Pulmonary artery endothelial cell (primary cell): ENCODE measurements at places on chromosomes 6 and 20.

DNA sequence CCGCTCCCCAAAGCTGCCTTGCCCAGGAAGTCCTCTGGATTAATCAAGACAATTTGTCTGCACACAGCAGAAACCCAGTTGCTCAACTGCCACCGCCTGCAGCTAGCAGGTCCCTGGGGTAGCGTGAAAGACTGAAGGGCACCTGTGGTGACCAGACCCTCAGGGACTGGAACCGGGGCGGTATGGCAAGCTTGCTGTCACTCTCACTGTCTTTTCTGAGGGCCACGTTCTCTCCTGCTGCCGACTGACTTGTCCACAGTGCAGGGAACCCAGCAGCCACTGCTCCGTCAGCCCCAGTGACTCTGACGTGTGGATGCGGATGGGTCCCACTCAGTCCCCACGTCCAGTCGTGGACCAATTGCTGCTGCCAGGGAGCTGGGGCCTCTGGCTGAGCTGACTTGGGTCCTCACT, 72.8 kb upstream of the PMEPA1 start:
- DNase-seq, result no peak

- DNase-seq, result no peak
Observed at GRCh38 chr6:150510576-150510975, 89.1 kb upstream of the PLEKHG1 start.

DNA sequence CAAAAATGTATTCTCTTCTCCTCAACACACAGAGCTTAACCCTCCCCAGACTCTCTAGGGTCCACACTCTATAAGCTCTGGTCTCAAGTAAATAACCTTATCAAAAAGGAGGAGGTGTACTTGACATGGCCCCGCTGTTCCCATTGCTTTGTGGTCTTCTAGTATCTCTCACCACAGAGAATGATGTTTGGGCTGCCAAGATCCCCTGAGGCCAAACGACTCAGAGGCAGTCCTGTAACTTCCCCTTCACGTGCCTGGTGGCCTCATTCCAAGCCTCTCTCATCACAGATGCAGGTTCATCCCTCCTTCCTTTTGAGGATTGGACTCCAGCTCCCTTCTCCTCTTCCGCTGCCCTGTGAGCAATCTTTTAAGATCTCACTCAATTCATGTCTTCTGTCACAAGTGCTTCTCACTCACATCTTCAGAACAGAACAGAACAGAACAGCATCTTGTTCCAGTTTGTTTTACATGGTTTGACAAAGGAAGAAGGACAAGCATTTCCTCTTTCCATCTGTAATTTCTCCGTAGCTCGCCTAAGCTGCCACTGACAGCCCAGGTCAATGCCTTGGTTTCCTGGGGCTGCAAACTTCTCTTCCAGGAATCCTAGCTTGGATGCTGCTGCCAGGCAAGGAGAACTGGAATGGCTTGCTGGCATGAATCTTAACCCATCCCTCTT, 541.5 kb downstream of the CD83 start:
- no peak for DNase-seq

DNA sequence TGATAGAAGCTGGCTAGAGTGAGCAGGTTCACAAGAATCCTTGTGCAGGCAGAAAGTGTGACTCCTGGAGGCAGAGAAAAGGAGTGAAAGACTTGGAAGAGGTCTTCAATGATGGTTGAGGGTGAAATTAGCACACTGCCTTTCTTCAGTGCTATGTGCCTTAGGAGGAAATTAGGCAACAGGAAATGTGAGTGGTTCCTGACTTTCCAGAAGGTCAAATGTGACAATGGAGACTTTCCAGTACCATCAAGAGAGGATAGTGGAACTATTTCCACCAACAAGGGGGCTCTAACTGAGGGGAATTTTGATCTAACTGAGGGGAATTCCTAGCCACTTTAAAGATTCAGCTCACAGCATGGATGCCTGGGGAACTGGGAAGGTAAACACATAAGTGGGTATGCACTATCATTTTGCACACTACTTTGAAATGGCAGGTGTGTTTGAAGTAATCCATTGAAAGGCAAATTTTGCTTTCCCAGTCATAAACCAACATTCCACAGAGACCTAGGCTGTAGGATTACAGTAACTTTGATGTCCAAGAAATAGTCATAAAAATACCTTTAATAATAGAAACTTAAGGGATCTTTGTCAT, 90.0 kb downstream of the PERP start:
- no peak for DNase-seq

DNA sequence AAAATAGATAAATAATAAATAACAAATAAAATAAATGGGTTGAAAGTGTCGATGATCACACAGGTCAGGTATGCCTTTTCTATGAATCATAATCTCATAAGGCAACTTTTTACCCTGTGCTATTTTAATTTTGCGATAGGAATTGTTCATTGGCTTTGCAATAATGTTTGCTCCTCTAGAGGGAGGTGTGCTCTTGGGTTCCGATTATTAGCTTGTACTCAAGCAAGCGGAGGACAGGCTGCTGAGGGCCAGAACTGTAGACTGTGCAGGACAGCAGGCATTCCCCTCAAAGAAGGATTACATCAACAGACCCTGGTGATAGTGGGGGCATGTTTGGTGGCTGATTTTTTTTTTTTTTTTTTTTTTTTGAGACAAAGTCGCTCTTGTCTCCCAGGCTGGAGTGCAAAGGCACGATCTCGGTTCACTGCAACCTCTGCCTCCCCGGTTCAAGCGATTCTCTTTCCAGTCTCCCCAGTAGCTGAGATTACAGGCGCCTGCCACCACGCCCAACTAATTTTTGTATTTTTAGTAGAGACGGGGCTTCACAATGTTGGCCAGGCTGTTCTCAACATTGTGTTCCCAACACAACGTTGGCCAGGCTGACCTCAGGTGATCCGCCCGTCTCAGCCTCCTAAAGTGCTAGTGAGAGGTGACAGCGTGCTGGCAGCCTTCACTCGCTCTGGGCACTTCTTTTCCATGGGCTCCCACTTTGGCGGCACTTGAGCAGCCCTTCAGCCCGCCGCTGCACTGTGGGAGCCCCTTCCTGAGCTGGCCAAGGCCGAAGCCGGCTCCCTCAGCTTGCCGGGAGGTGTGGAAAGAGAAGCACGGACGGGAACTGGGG, 35.6 kb downstream of the RIOK1 start:
- DNase-seq, result no peak

GRCh38 chr20:49979030-49979832, 3.5 kb upstream of the SNAI1 start:
- DNase-seq, result no peak

GRCh38 chr6:6674872-6675271, 86.4 kb downstream of the LY86 start:
- DNase-seq, result no peak

GRCh38 chr6:121733234-121733633, 297.8 kb downstream of the GJA1 start:
- no peak for DNase-seq

GRCh38 chr6:7241709-7242645, 71.0 kb downstream of the SSR1 start:
- no peak for DNase-seq

DNA sequence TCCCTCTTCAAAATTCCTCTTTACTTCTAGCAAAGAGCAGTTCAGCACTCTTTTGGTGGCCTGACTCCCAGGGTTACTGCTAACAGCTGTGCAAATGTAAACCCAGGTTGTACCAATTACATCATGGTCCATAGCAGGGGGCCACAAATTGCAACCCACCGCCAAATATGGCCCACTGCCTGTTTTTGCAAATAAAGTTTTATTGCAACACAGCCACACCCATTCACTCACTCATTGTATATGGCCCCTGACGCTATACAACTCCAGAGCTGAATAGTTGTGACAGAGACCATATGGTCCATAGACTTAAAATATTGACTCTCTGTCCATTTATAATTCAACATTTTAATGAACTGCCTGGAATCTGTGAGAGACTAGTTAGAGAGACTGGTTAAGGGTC, 233.4 kb downstream of the NFATC2 start:
- no peak for DNase-seq

GRCh38 chr20:1945134-1945618, 48.7 kb downstream of the PDYN start:
- DNase-seq, result no peak

DNA sequence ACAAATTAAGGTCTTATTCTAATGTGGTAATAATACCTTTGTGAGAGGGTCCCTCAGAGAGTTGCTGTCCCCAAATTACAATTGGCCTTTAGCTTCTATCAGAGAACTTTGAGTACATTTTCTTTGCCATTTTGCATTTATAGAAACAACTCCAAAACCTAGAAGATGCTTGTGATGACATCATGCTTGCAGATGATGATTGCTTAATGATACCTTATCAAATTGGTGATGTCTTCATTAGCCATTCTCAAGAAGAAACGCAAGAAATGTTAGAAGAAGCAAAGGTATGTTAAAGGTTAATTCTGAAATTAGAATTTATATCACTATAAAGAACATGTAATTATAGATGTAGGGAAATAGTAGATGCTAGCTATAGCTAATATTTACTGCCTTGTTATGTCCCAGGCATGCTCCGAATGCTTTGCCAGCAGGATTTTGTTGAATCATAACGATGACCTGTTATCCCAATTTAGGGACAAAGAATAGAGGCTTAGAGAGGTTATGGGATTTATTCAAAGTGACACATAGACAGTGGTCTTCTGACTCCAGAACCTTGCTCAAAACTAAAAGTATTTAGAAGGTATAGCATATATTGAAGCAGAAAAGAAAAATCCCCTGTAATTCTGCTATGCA, 7.4 kb downstream of the PFDN4 start:
- no peak for DNase-seq

DNA sequence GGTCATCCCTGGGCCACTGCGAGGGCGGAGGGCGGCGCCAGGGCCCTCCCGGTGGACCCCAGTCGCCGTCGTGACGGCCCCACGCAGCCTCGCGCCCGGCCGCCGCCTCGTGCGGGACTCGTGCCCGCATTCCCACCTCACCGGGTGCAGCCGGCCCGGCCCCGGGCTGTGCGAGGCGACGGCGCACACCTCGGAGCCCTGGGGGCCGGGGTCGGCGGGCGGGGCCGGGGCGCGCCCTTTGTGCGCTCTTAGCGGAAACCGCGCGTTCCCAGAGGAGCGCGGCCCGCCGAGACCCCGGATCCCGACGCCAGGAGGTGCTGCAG, 5.5 kb upstream of the DLL1 start:
- no peak for DNase-seq
